ENCODE measurements at places on chromosomes 4 and X.

DNA sequence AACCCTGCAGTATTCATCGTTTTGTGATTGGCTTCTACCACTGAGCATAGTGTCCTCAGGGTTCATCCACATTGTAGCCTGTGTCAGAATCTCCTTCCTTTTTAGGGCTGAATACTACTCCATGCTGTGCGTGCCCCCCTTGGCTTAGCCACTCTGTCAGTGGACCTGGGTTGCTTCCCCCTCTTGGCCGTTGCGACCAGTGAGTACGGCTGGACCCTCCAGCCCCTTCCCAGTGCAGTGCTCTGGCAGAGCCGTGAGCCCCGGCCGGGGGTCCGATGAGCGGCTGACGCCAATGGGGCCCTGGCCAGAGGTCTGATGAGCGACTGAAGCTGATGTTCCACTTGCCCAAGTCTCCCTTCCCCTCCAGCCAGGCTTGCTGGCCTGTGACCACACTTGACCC, 6.9 kb downstream of the BLOC1S4 start:
- DNase-seq = no peak

GRCh38 chr4:164252286-164252685, 501.6 kb upstream of the SMIM31 start:
- no peak for DNase-seq

- DNase-seq = no peak
These were observed at the start of gene KDR for GRCh38 chr4:55125087-55125721. TSS of gene KDR (minus strand) at chr4:55125595. CDS start at chr4:55125293, 302 bp downstream.

DNA sequence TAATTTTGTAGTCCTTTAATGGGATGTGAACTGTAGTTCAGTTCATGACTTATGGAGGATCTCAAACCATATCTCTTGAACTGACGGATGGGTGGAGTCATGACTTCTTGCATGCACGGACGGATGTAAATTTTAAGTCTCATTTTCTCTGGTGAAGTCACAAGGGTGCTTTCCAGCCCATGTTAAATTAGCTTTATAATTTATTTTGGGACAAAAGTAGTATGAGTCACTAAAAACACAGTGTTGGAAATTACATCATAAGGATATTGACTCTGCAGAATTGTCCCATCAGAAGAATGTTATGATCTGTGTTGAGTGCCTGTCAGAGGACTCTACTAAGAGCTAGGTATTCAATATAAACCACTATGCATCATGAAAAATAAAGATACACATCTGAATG, 6.8 kb upstream of the PAGE5 start:
- DNase-seq = no peak

- DNase-seq = no peak
These were observed 33.5 kb upstream of the CHRNA9 start for GRCh38 chr4:40301603-40302002.

DNA sequence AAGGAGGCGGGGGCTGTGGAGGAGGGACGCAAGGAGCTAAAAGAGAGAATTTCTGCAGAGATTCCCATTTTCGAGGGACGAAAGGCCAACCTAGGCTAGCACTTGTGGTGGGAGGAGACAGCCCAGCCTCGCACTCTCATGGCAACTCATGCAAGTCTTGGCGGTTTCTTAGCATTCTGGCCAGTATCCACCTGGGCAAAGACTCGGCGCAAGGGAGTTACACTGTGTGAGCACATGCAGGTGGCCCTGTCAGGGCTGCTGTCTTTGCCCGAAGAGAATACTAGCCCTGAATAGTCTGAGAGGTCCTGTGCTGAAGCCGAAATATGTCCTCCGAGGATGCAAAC, 15.5 kb downstream of the MCF2 start:
- DNase-seq = no peak

DNA sequence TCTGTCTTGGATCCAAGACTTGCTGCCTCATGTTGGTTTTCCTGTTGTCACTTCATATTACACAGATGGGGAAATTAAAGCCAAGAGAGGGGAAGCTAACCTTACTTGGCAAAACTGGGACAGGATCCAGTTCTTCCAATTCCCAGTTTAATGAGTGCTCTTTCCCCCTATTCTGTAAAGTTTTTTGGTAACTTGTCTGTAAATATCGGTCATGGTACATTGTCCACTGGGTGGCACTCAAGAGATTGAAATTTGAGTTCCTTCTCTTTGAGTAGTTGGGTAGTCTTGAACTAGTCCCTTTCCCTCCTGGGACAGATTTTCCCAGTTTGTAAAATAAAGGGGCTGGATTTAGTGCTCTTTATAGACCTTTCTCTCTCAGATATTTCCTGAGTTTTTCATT, 12.4 kb upstream of the EOLA2 start:
- DNase-seq = no peak

DNA sequence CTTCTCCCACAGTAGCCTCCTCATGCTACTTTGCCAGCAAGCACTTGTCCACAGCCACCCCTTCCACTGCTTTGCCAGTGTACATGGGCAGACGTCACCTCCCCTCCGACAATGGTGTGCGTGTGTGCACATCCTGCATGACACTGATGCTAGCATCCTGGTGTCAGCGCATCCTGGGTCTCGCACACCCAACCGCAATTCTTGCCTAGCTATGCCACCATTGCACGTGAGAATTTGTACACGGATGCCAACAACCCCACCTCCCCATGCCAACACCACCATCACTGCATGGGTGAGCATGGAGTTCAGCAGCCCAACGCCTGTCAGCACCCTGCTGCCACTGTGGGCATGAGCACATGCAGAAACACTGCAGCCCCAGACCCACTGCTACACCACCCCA, 550.0 kb downstream of the STPG2 start:
- no peak for DNase-seq

- no peak for DNase-seq
These were observed 124.5 kb downstream of the PDLIM5 start for GRCh38 chr4:94576210-94576609.

DNA sequence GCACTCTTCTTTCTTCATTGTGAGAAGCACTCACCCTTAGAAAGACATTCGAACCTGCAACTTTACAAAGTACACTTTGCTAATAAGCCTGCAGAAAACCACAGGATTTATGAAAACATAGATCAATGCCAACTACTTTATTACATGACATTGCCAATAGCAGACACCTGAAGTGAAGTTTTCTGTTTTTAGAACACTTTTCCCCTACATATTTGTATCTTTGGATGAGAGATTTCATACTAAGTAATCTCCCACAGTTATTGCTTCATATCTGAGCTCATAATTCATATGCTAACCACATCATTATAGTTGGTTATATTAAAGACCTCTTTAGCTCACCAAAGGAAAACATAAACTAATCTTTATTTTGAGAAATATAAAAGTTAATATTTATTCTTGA, 276.5 kb upstream of the CTSO start:
- DNase-seq = no peak

- DNase-seq = no peak
These were observed 87.3 kb upstream of the TET2 start for GRCh38 chr4:105059337-105059736.

DNA sequence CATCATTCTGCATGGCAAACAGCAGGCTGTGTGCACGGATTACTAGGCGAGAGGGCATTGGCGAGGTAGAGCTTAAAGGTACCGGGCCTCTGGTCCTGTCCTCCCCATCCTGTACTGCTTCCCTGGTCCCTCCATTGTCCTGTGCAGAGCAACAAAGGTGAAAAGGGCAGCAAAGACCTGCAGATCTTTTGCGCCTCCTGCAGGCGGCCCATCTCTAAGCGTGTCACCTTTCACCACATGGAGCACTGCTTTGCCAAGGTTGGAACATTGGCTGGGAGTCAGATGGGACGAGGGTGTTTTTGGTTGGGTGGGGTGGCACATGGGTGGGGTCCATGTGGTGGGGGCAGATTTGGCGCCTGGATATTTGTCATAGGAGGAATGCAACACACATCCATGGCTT, 64.7 kb upstream of the UXT start:
- DNase-seq = no peak

- DNase-seq = no peak
These were observed 11.8 kb upstream of the ELF2 start for GRCh38 chr4:139188648-139189416.

DNA sequence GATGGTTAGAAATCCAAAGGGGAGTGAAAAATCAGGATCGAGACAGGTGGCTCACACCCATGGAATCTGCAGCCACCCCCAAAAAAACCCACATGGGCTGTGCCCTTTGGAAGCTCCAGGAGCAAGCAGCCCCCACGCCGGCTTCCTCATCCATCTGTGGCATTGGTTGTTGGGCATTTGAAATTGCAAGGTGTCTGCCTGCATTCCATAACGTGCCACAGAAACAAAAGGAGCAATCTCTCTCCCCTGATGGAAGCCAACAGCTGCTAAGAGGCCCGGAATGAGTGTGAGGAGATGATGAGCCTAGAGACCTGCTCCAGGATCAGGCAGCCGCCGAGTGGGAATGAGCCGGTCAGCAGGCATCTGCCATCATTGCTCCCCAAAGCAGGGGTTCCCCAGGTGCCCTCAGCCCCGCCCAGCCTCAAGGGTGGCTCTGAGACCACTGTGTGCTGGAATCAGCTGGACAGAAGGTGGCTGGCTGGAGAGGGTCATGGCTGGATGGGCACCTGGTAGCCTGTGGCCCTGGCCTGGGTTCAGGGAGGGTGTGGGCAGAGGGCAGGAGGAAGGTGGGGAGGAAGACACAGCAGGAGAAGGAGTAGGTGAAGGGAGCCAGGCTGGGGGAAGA, 113.2 kb downstream of the CRLF2 start:
- no peak for DNase-seq
